ENCODE measurements at places on chromosomes 7 and 10.

DNA sequence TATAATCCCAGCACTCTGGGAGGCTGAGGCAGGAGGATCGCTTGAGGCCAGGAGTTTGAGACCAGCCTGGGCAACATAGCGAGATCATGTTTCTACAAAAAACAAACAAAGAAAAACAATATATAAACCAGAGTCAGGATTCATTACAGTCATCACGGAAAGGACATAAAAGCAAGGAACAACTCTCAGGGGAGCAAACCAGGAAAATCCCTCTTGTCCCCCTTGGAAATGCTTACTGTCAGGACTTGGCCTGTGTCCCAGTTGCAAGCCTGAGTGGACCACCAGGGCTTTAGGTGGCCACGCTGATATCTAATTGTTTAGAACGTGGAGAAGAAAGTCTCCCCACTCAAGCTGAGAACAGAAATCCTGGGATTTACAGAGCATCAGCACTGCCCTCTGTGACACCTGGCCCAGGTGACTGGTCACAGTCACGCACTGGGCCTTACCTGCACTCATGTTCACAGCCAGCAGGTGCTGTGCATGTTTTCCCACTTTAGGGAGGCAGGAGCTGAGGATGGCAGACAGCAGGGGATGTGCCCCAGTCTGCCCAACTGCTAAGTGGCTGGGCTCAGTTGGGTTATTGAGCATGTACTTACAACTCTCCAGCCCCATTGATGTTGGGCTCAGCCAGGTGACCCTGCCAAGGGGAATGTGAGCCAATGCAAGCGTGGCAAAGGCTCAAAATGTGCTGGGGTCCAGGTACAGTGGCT, 60.9 kb downstream of the TMEM130 start:
- no peak for DNase-seq

GRCh38 chr10:89258881-89259280, 7.3 kb upstream of the LIPA start:
- DNase-seq: no peak

GRCh38 chr7:30503274-30504212, 1.1 kb downstream of the GGCT start:
- DNase-seq: no peak

GRCh38 chr10:4255751-4256150, 470.7 kb upstream of the KLF6 start:
- DNase-seq: no peak

DNA sequence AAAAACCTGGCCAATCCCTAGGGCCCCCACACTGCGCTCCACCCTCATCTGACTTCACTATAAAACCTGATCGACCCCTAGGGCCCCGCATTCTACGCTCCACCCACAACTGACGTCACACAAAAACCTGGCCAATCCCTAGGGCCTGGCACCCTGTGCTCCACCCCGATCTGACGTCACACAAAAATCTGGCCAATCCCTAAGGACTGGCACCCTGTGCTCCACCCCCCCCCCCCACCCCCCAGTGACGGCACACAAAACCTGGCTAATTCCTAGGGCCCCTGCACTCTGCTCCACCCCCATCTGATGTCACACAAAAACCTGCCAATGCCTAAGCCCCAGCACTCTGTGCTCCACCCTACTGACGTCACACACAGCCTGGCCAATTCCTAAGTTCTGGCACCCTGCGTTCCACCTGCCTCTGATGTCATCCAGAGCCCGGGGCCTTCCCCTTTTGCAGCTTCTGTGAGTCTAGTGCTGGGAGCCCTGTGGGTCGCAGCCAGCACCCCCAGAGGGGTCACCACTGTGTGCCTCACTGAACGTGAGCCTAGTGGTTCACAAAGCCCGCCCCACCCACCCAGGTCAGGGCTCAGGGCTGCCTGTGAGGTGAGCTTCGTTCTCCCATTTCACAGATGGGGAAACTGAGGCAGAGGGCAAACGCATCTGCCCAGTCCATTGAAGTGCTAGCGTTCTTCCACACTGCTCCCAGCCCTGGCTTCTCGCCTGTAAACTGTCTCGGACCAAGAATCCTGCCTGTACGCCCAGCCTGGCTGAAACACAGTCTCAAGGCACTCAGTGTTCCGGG, 40.6 kb downstream of the MICALL2 start:
- DNase-seq: no peak

DNA sequence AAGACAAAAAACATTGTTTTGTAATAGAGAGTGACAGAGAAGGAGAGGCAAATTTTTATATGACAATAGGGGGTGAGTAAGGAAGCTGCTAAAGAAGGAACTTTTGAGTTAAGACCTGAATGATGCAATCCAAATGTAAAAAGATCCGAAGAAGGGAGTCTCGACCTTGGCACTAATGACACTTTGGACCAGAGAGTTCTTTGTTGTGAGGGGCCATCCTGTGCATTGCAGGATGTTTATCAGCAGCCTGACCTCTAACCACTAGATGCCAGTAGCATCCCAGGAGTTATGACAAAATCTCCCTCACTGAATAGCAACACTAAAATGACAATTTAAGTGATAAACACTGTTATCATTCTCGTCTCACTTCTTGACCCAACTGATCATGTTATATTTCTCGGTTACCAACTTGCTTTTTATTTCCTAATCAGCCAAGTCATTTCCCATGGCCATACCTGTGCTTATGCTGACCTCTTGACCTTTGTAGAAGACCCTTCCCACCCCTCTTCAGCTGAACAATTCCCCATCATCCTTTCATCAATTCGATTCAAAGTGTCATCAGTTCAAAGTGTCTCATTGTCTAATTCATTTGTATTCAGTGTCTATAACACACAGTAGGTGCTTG, 30.0 kb downstream of the DGKI start:
- no peak for DNase-seq

DNA sequence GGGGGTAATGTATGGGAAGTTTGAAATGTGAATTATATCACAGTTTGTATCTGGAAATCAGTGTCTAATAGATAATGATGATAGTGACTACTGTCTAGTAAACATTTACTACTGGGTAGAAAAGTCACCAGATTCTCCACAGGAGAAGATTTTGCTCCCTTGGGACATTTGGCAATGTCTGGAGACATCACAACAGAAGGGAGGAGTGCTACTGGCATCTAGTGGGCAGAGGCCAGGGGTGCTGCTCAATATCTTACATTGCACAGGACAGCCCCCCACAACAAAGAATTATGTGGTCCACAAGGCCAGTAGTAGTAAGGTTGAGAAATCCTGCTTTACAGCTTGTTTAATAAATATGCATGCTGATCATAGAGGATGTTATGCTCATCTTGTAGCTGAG, 92.3 kb upstream of the PRPS1L1 start:
- no peak for DNase-seq

- DNase-seq: no peak
These were observed 158.0 kb downstream of the KCND2 start for GRCh38 chr7:120431016-120431415.

- DNase-seq: no peak
These were observed 595 bp upstream of the SFXN4 start for GRCh38 chr10:119166118-119166500.

- DNase-seq: no peak
These were observed 601.9 kb upstream of the GALNT17 start for GRCh38 chr7:70529914-70530585.

- no peak for DNase-seq
These were observed 21.4 kb downstream of the DPCD start for GRCh38 chr10:101609481-101609880.

- DNase-seq: no peak
These were observed 75.8 kb upstream of the EN2 start for GRCh38 chr7:155381852-155382801.

- no peak for DNase-seq
These were observed 40.3 kb downstream of the PITRM1 start for GRCh38 chr10:3132036-3133025.

DNA sequence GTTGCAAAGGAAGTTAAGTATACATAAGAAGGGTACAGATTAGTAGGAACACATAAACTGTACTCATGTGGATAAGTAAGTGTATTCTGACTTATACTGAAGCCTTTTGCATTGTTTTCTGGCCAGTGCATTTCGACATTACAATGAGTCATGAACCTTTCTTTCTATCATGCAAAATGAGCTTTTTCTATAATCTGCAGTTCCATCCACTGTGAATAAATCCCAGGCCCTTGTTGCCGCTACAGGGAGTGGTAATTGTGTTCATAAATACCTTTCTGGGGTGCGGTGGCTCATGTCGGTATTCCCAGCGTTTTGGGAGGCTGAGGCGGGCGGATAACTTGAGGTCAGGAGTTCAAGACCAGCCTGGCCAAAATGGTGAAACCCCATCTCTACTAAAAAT, 858.3 kb downstream of the GRM8 start:
- no peak for DNase-seq

DNA sequence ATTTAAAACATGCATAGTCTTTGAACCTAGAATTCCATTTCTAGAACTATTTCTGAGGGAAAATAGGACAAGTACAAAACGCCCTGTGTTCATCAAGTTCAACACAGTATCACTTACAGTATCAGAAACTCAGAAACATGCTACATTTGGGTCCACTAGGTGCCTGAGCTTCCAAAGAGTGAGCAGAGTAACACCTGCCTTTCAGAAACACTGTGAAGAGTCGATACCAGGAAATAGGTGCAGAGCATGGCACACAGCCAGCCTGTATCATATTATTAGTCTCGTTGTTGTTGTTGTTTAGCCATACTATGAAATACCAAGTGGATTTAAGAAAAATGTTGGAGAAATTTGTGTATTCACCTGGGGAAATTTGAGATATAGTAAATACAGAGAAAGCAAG, 392.1 kb upstream of the MGMT start:
- no peak for DNase-seq

- DNase-seq: no peak
These were observed 314.4 kb upstream of the MKI67 start for GRCh38 chr10:128440513-128441160.

- DNase-seq: no peak
These were observed 121.2 kb upstream of the NPVF start for GRCh38 chr7:25349283-25350017.

DNA sequence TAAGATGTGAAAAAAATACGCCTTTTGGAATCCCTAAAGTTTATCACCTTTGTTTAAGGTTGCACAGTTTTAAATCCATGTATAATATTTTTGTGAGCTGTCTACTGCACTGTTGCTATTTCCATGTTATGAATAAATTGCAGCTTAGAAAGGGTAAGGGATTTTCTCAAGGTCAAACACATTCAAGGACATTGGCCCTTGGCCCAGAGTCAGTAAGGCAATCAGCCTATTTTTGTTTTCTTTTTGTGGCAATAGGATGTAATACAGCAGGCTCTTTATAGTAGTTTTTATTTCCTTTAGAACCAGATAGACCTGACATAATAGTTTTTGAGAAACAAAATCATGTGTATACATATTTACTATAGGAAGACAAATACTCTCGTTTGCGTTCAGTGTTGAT, 219.8 kb downstream of the ACTR3B start:
- no peak for DNase-seq

GRCh38 chr7:82595176-82595575, 151.6 kb upstream of the CACNA2D1 start:
- no peak for DNase-seq

DNA sequence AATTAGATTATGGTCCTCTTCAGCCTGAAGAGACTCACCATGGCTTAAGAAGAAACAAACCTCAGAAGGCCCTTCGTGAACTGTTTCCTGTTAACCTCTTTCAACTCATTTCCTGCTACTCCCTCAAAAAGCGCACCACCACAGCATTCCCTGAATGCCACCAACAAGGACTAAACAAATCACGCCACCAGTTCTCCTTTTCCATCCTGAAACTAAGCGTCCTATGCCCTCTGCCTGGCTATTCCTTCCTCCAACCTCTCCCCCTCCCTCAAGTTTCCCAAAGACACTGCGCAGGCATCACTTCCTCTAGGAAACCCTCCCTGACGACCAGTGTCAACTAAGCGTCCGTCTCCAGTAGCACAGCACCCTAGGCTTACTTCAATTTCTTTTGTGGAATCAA, 12.0 kb downstream of the YWHAG start:
- DNase-seq: no peak

DNA sequence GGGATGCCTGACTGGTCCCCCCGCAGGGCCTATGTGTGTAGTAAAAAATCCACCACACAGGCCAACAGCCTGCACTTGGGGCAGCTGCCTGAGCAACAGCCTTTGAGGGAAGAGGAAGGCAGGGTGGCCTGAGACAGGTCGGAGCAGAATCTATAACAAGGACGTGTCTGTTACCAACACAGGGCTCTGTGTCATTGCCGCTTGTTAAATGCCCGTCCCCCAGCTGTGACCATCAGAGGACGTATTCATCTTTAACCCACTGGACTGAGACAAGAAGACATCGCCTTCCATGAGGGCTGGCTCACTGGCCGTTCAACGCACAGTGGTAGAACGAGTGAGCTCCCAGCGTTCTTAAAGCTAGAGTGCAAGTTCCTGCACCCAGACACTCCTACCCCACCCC, 7.8 kb downstream of the PDIA4 start:
- DNase-seq: no peak

- DNase-seq: no peak
These were observed 41.8 kb upstream of the ABCB4 start for GRCh38 chr7:87517136-87517815.

GRCh38 chr7:114789161-114789560, 132.7 kb upstream of the MDFIC start:
- no peak for DNase-seq

DNA sequence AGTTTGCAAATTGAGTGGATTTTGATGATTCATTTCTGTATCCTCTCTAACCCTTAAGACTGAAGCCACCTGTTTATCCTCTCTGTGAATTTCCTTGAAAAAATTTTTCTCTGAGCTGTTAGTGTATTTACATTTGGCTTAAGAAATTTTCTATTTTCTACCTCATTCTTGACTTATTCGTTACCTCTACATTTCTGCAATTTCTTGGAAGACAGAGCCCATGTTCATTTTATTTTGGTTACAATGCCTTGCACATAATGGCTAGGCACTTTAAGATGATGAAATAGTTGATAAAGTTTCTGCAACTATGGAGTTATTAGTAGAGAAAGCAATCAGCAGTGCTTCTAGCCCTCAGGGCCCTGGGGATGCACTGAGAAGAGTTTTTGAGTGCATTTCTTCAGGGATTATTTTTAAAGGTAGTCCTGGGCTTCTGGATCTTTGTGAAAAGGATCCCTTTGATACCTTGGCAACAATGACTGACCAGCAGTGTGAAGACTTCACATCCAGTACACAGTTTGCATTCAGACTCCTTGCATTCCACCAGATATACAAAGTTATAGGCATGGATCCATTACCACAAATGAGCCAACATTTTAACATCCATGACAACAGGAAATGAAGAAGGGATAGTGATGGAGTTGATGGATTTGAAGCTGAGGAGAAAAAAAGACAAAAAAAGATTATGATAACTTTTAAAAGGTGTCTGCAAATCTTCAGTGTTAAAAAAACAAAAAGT, 68.2 kb downstream of the CH25H start:
- no peak for DNase-seq

- no peak for DNase-seq
These were observed 19.1 kb downstream of the ZNRF2 start for GRCh38 chr7:30303312-30304039.

- no peak for DNase-seq
These were observed 42.0 kb upstream of the MMD2 start for GRCh38 chr7:5001003-5001402.

DNA sequence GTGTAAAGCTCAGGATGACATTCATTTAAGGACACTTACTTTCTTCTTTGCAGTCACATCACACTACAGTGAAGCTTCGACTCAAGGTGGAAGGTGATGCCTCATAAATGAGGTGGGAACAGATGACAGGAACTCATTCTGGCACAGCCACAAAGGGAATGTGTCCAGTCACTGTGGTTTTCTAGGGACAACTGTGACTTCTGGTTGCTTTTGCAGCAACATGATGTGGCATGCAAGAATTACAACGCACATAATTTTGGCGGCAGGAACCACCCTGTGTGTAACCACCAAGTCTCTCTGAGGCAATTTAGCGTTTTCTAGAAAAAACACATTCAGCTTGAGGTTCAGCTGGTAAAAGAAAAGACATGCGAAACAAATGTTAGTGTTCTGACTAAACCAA, 32.0 kb upstream of the FERD3L start:
- no peak for DNase-seq

All from CD4-positive, alpha-beta T cell treated with Interleukin-21 for 1 hour (primary cell).